NCI-H446 (cell line): ENCODE measurements at places on chromosomes 5 and 9.
A peak's percentile ranks its signal among the peaks of the same experiment; 100 is the strongest.

DNA sequence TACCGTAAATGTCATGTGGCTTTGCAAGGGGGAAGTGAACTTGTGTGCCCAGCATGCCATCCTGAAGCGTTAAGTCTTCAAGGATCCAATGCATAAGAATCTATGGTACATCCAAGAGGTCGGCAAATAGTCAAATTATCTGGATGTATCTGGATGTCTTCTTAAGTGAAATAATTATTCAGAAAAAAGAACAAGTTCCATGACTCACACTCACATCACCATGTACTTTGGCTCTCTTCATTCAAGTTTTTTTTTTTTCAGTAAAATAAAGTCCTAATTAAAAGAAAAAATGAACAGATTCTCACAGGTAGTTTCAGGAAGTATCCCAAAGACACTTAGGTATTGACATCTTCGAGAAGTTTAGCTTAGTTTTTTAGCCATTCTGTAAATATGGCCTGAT, 62.7 kb upstream of the MEGF10 start:
- DNase-seq, result no peak

DNA sequence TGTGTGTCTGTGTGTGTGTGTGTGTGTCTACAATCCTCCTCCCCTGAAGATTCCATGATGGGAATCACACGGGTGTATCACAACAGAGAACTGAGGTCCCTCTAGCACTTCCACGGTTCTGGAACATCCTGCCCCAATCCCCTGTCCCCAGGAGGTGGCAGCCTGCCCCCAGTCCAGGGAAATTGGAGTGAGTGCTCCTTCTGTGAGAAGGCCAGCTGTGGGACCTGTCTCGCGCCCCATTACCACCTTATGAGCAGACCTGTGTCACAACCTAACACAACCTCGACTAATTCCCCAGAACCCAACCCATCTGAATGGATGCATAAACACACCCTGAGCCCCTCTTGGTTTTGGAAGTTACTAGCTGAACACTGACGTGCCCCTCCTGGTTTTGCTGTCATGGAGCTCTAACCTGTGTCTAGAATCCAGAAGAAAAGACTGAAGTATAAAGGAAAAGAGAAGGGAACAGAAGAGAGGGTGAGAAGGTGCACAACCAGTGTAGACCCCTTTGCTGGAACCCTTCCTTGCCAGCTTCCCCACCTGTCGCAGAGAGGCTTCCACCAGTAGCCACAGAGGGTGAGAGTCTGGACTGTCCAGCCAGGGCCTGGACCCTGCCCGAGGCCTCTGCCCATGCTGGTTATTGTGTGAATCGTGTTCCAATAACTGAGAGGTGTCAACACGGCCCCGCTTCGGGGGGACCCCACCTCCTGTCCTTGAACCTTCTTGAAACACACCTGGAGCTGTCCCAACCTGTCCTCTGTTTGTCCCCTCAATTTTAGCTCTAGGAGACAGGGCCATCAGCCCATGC, 3.4 kb downstream of the BTNL9 start:
- no peak for DNase-seq

- no peak for DNase-seq
These were observed 24.6 kb downstream of the SPARC start for GRCh38 chr5:151661968-151662732.

DNA sequence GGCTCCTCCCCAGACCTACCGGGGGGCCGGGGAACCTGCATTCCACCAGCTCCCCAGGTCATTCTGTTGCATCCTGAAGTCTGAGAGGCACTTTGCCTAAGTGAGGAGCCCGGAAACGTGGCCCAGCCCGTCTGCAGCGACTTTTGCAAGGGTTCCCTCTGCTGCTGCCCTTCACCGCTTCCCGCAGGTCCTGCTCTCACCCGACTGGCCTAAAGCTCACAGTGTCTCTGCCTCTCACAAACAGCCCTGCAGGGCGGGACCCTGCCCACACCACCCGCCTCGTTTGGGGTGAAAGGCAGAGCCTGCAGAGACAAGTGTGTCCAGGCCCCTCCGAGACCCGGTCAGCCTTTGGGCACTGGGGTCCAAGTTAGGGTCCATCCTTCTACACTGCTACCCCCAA, 9.5 kb upstream of the WDR5 start:
- no peak for DNase-seq

- DNase-seq, result no peak
These were observed 209.1 kb downstream of the ADGRV1 start for GRCh38 chr5:90767710-90768109.

- DNase-seq, result no peak
These were observed 25.5 kb downstream of the TNPO1 start for GRCh38 chr5:72841756-72842535.

GRCh38 chr9:89038382-89039103, 47.3 kb downstream of the S1PR3 start:
- peak; percentile 78 for DNase-seq

DNA sequence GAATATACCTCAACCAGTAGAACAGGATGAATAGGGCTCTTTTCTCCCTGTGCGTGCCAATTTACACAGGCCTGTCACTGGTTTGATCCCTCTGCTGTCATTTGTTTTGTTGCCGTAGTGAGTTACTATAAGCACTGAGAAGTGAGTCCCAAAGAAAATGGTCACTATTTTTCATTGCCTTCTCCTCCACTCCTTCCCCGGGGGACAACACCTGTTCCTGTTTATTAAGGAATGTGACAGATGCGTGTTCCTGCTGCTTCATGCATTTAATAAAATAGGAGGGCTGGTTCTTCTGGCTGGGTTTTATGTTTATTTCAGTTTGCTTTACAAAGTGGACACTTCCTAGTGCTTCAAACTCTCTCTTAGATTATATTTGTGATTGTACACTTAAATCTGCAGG, 6.4 kb downstream of the THBS4 start:
- no peak for DNase-seq
